ENCODE measurements at places on chromosomes 3 and 15.

DNA sequence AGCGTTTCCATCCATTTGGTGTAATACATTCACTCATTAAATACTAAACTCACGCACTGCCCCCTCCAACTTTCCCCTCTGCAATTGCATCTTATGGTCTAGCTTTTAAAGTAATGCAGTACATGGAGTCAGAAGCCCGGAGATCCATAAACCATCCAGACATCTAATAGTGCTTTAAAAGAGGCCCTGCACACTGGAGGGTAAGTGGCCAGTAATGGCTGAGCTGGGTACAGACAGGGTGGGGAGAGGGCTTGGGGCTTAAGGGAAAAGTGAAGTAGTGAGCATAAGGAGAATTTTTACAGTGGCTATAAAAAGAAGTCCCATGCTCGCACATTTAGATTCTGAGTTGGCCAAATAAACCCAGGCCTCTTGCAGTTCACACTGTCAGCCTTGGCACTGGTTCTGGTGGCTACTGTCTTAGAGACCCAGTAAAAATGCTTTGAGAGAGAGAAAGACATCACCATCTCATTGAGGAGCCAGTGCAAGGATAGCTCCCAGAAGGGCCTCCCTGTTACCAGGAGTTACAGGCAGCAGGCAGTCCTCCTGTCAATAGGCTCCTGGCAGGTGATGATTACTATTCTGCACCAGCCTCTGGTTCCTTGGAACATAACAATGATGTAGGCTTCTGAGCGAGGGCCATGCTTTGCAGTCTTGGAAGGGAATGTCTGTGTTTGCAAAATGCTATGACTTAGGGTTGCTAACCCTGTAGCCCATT is 112.6 kb upstream of the NEO1 start:
- no peak for DNase-seq

DNA sequence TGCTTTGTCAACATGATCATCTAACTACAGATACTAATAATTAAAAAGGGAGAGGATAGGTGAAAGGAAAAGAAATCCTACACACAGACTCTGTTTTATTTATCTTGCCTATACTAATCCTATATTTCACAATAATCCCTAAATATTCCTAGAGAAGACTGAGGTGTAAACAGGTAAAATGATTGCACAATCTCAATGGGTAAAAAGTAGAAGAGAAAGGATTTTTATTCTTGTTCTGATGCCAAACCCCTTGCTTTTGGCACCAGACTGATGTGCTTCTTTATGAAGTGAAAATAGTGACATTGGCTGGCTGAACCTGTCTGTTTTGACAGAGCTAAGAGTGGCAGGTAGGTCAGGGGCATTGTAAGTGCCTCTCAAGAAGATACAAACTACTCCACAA is 101.9 kb upstream of the ZPLD1 start:
- DNase-seq: no peak

- DNase-seq: no peak
Measured at GRCh38 chr3:47440131-47440530, 35.6 kb downstream of the SCAP start.

- DNase-seq: no peak
Measured at GRCh38 chr3:52440671-52441070, 4.2 kb downstream of the SEMA3G start.

DNA sequence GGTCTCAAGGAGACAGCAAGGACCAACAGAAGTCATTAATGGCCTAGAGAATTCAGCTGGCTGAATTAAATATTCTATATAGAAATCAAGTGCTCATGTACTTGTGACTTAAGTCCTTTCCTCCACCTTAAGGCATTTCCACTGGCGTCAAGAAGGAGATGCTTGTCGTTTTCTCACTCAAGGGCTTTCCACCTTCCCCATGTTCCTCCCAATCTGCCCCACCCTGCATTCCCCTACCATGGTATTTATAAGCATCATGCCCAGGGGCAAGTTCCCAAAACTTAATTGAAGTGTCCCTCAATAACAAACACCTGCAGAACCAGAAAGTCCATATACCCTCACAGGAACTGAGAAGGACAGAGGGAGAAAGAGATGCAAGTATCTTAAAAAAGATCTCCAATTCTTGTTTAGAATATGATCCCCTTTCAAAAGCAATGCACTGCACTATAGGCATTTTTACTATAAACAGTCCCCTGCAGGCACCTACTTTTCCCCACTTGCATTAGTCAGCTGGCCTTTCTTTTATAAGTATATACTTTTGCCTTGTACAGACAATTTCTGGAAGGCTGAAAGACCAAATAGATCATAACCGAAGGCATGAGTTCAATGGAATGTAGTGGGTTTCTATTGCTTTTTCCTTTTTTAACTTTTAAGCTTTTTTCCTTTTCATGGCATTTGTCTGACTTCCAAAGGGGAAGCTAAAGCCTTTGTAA is 29.6 kb downstream of the TMEM39A start:
- no peak for DNase-seq

- no peak for DNase-seq
Measured at GRCh38 chr3:70771426-70772147, 459.1 kb upstream of the MDFIC2 start.

DNA sequence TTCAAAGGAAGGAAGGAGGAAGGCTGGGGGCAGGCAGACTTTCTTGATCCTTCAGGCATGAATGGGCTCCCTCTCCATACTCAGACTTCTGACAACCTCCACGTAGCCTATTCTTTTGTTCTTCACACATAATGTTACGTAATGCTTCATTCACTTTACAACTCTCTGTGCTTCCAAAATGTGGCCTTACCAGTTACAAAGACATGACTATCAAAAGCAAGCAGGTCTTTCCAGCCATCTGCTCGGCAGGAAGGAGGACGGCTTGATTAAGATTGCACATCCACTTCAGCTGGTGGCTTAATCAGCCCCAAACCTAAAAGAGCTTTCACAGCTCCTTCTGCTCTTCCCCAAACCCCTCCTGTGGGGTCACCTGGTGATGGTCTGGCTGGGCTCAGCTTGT is 263.2 kb downstream of the XXYLT1 start:
- no peak for DNase-seq

GRCh38 chr3:46496746-46497555 is 825 bp upstream of the RTP3 start:
- DNase-seq: no peak

- DNase-seq: no peak
Measured at GRCh38 chr3:5187920-5188418, 462 bp downstream of the EDEM1 start.

GRCh38 chr3:10927551-10927950 is 65.0 kb upstream of the SLC6A1 start:
- DNase-seq: no peak

GRCh38 chr15:51380999-51381806 is 39.7 kb downstream of the GLDN start:
- DNase-seq: peak; percentile 34

DNA sequence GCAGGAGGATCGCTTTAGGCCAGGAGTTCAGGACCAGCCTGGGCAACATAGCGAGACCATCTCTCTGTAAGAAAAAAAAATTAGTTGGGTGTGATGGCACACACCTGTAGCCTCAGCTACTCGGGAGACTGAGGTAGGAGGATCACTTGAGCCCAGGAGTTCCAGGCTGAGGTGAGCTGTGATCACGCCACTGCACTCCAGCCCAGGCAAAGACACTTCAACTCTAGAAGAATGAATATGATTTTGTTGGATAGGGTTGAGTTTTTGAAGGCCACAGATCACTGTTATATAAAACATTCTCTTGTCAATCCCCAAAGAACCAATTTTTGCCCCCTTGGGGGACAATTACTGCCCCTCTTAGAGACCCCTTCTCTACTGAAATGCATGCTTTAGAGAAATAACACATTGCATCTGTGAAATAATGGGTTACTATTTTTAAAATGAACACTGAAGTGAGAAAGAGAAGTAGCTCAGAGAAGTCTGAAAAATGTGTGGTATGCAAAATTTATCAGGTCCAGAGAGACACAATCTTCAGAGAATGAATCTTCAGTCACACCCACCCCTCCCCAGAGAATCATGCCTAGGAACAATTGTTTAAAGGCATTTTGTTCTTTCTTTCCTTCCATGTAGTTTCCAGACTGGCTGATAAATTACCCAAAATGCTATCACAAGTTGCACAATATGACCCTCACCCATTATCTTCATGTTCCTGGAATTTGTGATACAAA is 42.7 kb downstream of the METTL6 start:
- DNase-seq: no peak

GRCh38 chr3:71226565-71227269 is 356.8 kb downstream of the FOXP1 start:
- no peak for DNase-seq

GRCh38 chr3:150216041-150216811 is 191.9 kb upstream of the TSC22D2 start:
- peak; percentile 97 for DNase-seq

DNA sequence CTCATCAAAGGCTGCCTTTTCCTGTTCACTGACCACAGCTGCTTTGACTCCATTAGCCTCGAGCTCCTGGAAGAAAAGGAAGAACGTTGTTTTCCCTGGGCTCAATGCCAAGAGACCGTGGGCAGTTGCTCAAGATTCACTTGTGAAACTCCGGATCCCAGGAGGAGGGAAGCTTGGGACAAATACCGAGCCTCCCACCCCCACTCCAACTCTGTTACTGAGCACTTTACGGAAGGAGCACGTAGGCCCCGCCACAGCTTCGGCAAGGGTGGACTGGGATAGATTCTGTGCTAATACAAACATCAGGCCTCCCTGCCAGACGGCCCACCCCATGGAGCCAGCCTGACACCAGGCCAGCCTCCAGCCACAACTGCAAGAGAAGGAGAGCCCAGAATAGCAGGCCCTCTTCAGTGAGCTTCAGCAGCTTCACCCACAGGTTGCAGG is 10.8 kb upstream of the FANCD2 start:
- no peak for DNase-seq

DNA sequence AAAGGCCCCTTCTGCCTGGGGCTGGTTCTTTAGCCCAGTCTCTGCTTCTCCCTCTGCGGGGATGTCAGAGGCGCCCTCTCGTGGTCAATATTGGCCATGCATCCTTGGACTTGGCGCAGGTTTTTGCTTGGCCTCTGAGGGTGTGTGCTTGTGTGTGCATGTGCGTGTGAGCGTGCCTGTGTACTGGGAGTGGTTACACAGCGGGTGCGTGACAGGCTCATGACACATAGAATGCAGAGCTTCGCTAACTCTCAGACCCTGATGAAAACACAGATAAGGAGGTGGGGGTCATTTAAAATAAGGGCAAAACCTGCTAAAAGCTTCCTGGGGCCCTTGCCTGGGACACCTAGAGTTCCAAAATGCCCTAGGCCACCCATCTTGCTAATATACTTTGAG is 160.9 kb downstream of the SMAD6 start:
- DNase-seq: peak; percentile 14

DNA sequence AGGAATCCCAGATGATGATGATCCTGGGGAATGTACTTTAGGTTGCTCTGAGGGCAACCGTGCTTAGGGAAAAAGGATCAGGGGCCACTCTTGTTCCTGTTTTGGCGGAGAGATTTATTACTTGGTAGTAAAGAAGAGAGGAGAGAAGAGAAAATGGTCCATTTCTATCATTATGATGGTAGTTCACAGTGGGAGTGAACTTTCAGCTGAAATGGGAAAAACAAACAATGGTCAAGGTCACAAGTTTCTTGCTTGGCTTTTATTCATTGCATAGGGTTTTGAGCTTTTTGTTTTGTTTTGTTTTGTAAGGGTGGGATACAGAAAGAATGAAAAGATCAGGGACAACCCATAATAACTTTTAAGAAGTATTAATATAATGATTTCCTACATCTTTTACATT is 7.7 kb upstream of the UMPS start:
- no peak for DNase-seq

- no peak for DNase-seq
Measured at GRCh38 chr3:153370680-153371079, 208.7 kb downstream of the RAP2B start.

GRCh38 chr3:14508966-14509795 is 31.0 kb downstream of the GRIP2 start:
- DNase-seq: no peak

DNA sequence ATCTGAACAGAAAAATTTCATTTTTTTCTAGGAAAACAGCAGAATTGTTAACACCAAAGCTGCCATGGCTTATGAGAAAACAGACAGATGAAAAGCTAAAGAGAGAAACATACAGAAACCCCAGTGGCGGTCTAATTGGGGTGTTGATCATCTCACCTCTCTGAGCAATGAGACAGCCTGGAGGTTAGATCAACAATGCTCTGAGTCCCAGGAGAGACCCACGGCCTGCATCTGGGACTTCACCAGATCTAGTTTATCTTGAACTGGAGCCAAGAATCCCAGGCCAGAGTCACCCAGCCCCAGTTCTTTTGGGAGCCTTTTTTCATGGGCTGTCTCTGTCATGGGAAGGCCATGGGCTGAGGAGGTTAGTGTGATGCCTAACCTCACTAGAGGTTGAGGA is 3.5 kb upstream of the GALNT15 start:
- DNase-seq: no peak

DNA sequence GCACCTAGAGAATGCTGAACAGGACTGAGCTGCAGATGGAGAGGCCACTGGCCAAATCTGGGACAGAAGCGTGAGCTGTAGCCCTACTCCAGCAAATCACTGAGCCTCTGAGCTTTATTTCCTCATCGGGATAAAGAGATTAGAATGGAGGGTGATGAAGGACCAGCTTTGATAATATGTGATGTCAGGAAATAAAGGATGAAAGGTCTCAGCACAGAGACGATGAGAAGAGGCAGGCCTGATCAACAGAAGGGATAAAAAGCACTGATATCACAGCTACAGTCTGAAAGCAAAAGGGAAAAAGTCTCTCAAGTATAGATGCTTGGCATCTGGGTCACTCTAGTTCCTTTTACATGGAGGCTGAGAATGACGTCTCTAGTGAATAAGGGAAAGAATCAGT is 70.0 kb downstream of the DHX30 start:
- no peak for DNase-seq

- no peak for DNase-seq
Measured at GRCh38 chr15:42849836-42850235, 70.7 kb downstream of the TTBK2 start.

- DNase-seq: no peak
Measured at GRCh38 chr3:147838652-147839051, 429.5 kb downstream of the ZIC1 start.

DNA sequence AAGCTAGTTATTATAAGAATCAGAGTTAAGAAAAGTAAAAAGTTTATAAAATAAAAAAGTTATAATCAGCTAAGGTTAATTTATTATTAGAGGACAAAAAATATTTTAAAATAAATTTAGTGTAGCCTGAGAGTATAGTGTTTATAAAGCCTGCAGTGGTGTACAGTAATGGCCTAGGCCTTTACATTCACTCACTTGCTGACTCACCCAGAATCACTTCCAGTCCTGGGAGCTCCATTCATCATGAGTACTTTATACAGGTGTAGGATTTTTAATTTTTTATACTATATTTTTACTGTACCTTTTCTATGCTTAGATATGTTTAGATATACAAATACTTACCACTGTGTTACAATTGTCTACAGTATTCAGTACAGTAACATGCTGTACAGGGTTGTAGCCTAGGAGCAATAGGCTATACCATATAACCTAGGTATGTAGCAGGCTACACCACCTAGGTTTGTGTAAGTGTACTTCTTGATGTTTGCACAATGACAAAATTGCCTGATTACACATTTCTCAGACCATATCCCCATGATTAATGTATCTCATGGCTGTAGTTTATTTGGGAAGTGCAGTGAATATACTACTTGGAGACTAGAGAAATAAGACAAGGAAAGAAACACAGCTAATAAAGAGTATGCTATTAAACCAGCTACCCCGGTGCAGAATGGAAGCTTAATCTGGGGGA is 101.9 kb upstream of the GALNT15 start:
- DNase-seq: no peak

All from NCI-H2081 treated with DMSO at 0.1 percent for 48 hours (cell line).